RPMI7951 (cell line): ENCODE measurements at places on chromosomes 3 and 15. TPM values are rescaled to one million over a fixed set of nuclear protein-coding genes. Genes with fewer than 3 reads are reported as not detected.

ZNF660 gene
- 1.1 and 1.2 TPM in 2 replicates for total RNA-seq

PPP1R2 gene
- total RNA-seq = 53.4 and 55.5 TPM in 2 replicates

GP5 gene
- total RNA-seq = not detected in 2 replicates

C3orf20 gene
- total RNA-seq = not detected in 2 replicates

ZNF502 gene
- total RNA-seq = 5.3 and 6.1 TPM in 2 replicates

LSAMP gene
- total RNA-seq = 0.12 and 0.59 TPM in 2 replicates

DNAH12 gene
- total RNA-seq = 0.49 and 1.6 TPM in 2 replicates

MDFIC2 gene
- total RNA-seq = not detected in 2 replicates

CACNA1D gene
- total RNA-seq = 0.12 TPM in 1 of 2 replicates, not detected in the other

PATL2 gene
- total RNA-seq = 0.20 and 1.1 TPM in 2 replicates

ST3GAL6 gene
- 8.6 and 10.5 TPM in 2 replicates for total RNA-seq

LDHAL6B gene
- total RNA-seq = 0.10 TPM in 1 of 2 replicates, not detected in the other

DNA sequence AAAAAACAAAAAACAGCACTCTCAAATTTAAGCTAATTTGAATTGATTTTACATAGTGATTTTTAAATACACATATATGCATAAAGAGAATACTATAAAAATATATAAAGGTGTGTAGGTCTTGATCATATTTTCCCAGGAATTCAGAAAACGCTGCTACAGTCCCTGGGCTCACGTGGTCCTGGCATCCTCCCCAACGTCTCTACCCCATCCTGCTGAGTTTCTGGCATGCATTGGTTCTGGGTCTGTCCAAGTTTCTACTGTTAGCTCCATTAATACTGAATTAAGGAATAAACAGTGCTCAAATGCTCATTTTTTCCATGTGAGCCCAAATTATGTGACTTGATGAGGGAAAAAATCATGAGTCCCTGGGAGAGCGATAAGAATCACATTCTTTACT is 32.7 kb upstream of the LAMP3 start:
- no peak for DNase-seq

GRCh38 chr3:169564883-169565282 is 98.6 kb downstream of the MECOM start:
- no peak for DNase-seq

DNA sequence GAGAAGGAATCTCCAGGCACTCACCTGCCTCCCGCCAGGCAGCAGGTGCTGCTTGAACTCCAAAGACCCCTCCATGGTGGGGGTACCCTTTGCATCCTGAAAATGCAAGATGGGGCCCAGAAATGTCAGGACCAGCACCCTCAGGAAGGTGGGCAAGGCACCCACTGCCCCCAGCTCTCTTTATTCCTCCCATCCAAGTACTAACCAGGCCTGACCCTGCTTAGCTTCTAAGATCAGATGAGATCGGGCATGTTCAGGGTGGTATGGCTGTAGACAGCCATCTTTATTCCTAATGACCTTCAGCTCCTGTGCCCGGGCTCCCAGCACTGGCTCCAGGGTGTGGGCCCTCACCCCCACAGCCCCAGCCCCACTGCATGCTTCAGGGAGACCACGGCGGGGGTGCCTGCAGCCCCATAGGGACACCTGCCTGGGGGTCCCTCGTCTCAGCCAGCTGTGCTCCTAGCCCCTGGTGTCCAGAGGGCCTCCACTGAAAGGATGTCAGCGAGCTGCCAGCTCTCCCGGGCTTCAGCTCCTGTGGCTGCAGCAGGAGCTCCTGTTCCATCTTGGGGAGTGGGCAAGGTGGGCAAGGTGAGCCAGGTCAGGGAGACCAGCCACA is 13.2 kb downstream of the PLA2G4B start:
- DNase-seq = no peak

DNA sequence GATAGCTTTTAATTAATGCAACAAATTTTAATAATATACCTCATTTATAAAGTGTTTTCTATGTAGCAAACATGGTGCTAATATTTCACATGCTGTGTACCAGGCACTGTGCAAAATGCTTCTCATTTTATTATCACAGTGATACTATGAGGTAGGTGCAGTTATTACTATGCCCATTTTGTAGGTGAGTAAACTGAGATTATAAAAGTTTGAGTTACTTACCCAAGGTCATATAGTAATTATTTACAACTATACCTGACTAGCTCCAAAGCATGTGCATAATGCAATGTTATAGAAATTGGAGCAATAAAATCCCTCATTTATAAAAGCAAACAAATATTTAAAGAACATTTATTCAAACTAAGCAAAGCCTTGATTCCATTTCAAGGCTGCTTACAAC is 54.5 kb upstream of the DCBLD2 start:
- no peak for DNase-seq

DNA sequence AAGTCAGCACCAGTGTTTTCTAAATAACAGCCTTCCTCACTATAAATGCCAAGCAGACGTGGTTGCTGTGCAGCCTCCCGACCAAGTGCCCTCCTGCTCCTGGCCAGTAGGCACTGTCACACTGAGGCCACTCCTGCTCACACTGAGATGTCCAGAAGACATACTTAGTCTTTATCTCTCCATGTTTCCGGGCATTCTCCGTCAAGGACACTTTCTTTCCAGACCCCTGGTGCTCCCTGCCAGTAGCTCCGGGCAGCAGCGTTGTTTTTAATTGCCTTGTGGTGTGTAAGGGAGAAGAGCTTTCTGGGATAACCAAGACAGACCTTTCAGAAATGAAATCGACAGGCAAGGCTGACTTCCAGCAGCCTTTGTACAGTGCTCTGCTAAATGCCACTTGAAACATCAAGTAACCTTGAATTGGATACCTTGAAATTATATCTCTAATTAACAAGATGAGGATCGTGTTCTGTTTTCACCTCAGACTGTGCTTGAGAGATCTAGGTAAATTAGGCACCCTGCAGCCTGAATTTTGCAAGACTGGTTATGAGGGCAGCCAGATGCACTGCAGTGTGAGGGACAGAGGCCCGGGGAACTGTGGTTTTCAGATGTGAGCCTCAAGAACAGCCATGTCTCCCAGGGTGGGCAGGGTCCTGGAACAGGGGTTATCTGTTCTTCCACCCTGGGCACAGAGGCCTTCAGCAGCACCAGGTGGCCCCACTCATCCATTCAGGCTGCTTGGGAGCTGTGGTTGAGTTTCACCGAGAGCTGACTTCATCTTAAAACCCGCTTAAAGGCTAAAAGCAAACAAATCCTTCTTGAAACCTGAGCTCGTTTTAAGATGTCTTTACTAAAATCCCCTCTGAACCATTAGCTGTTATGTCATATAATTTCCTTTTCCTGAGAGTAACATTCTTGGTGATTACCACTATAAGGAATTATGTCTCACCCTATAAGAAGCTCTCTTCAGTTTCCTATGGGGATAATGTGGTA is 105.5 kb upstream of the IL12A start:
- no peak for DNase-seq

GRCh38 chr3:187212705-187213104 is 15.4 kb downstream of the RTP1 start:
- DNase-seq = no peak

DNA sequence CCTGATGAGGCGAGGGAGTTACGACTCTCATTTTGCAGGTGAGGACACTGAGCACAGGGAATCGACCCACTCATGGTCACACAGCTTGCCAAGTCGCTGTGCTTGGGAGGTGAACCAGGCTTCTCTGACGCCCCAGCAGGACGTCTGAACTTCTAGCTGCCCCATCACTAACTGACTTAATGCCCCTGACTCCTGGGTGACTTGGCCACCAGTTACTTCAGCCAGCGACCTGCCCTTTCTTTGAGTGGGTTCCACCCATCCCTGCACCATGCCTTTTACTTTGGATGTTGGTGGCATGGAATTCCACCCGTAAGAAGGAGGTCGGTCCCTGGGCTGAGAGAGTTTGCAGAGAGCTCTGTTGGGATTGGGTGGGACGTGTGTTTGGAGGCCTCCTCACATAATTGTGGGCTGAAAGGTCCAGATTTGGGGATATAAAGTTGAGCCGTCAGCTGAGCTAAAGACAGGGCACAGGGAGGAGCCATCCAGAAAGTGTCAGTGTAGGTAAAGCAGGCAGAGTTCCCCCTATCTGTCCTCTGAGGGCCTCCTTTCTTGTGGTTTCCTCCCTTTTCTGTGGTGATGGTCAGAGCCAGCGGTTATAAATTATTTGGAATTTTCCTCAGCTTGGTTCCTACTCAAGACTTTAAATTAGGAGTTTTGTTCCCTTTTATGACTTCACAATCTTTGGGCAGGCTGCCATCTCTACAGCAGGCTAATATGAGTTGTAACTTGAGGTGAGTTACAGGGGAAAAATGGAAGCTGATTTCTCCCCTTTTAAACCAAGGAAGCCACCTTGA is 55.0 kb downstream of the FLNB start:
- DNase-seq = peak; percentile 93

- DNase-seq = no peak
Measured at GRCh38 chr3:144403040-144403457, 431.4 kb downstream of the DIPK2A start.

- DNase-seq = peak; percentile 14
Measured at GRCh38 chr3:136018876-136019275, 53.3 kb downstream of the PPP2R3A start.

GRCh38 chr3:66495668-66496045 is 5.2 kb downstream of the LRIG1 start:
- no peak for DNase-seq

GRCh38 chr3:161388855-161389254 is 17.5 kb upstream of the SPTSSB start:
- no peak for DNase-seq

GRCh38 chr3:193553586-193553985 is 1.1 kb downstream of the ATP13A4 start:
- DNase-seq = no peak

- DNase-seq = peak; percentile 67
Measured at GRCh38 chr15:40338041-40338657, 2.6 kb downstream of the CCDC9B start.

DNA sequence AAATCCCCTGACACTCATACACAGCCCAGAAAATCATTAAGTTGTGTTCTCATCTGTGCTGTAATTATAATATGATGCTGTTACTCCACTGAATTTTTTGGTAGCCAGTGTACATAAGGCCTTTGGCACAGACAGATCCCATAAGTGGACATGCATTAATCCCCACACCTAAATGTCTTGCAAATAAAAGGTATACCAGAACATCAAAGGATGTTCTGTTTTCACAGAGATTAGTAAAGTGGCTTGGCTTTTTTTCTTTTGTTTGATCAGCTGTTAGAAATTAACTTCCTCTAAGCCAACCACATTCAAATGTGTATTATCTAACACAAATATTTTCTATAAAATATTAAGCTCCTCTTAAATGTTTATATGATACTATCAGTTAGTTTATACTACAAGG is 2.7 kb downstream of the SST start:
- no peak for DNase-seq

DNA sequence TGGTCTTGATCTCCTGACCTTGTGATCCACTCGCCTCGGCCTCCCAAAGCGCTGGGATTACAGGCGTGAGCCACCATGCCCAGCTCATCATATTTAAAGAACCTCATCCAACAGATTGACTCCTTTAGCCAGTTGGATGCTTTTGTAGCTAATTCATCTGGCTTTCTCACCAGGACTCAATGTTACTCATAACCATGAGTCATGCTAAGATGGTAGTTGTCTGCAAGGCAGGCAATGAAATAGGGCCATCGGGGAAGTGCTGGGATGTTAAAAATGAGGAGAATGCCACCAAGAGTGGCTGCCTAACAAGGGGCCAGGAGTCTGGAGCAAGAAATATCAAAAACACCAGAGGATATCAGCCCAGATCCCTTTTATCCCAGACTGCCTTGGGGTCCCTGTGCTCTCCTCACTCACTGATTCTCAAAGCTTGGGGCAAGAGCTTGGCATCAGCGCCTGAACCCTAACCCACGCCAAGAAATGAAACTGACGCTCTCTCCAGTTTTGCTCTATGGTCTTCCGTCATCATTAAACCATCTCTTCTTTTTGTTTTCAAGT is 7.4 kb upstream of the PCOLCE2 start:
- DNase-seq = peak; percentile 80

DNA sequence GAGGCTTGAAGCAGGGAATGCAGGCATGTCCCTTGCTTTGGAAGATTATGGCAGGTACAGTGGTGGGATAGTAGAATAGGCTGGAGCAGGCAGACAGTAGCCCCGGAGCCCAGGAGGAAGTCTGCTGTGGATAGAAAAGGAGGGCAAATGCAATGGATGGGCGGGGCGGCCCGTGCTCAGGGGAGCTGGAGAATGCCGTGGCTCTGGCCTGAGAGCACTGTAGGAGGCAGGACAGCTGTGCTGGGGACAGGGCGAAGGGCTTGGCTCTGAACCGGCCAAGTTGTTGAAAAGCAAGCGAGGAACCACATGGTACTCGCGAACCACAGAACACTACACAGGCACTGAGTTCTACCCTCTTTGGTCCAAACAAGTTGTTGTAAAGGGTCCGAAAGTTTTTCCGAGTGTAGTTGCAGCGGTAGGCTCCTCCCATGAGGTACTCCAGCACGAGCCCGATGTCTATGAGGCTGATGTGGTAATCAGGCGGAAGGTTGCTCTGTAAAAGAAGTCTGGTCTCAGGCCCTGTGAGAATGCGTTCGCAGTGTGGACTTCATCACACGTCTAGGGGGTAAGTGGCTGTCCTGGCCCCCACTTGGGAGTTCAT is 54.7 kb downstream of the TRPM1 start:
- no peak for DNase-seq

- no peak for DNase-seq
Measured at GRCh38 chr15:48643206-48643605, 2.3 kb downstream of the FBN1 start.

DNA sequence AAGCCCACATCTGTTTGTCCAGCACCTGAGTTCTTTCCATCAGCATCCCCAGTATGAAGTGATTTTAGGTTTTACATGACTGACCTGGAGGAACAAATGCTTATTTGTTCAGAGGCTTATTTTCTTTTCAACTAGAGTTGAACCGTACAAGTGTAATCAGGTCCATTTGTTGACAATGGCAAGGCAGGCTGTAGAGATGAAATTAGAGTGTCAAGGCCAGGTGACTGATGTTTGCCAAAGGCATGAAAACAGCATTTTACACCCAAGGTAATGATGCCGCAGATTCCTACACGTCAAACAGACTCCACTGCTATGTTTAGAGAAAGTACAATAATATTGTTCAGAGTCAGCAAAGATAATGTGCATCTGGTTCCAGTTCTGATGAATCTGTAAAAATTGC is 96.5 kb downstream of the KCNAB1 start:
- no peak for DNase-seq

GRCh38 chr15:69344238-69344637 is 45.5 kb downstream of the PAQR5 start:
- DNase-seq = no peak

DNA sequence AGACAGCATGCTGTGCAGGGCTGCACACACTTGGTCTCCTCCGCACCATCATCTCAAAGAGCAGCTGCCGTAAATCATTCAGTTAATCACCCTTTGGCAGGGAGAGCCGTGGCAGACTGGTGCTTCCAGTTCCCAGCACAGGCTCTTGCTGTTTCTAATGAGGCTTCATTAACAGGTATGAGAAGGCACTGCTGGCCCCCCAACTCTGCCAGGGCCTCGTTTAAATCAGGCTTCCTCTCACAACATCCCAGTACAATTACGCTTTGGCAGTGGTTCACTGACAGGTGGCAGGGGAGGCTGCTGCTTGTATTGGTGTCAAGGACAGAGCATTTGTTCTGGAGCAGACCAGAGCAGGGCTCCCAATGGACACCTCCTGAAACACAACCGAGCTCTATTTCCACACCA is 77.1 kb downstream of the BFSP2 start:
- DNase-seq = no peak
